Effector CD8-positive, alpha-beta T cell (primary cell): ENCODE measurements at places on chromosomes 13 and 19.

- no peak for DNase-seq
Observed at GRCh38 chr13:102261809-102262208, 140.0 kb downstream of the FGF14 start.

DNA sequence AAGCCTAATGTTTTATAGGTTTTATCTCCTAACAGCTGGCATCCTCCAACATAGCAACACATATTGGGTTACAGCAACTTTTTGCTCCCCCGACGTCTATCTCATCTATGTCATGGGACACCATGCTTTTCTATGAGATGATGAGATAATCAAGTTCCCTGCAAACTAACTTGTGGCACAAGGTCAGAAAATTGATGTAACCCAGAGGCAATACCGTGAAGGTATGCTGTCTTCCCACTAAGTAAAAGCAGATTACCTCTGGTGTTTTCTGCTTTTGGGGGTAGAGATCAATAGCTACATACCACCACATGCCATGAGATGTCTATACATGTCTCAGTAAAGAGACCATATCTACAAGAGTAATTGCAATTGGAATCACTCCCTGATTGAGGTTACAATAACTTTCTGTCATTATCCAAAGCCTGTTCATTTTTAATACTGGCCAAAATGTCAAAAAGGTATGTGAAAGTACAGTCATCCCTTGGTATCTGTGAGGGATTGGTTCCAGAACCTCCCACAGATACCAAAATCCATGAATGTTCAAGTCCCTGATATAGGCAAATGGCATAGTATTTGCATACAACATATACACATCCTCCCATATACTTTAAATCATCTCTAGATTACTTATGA, 131.3 kb downstream of the CYSLTR2 start:
- DNase-seq = no peak

GRCh38 chr13:111251646-111252445, 68.6 kb upstream of the TEX29 start:
- no peak for DNase-seq

DNA sequence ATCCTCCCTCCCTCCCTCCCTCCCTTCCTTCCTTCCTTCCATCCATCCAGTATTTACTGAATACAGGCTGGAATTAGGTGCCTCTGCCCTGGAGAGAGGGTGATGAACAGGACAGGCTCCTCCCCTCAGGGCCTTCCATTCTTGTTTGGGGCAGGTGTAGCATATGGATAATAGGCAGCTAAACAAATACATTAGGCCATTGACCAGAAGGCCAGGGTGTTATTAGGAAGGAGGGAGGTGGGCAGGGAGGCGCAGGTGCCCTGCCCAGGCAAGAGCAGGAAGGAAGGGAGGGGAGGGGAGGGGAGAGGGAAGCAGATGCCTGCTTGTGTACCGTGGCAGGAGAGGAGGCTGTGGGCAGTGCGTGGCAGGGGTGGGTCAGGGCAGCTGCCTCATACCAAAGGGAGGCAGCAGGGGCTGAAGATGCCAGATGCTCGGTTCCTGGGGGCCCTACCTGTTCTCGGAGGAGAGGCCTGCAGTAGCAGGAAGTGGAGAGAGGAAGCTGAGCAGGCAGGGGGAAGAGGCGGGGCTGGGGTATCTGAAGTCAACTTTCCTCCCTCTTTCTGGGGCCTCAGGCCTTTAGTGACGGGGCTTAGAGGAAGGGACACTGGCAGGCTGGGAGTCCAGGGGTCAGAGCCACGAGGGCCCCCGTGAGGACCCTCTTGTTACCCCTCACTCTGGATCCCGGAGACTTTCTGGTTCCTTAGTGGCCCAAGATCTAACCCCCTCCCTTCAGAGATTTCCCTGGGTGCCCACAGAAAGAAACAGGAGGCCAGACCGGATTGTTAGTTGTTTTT, at the start of gene RINL:
Gene RINL, minus strand, starts transcription at position 495 of the 794 bp plus-strand sequence. CDS start 1,533 bp downstream, outside the sequence.
- peak; percentile 41 for DNase-seq

DNA sequence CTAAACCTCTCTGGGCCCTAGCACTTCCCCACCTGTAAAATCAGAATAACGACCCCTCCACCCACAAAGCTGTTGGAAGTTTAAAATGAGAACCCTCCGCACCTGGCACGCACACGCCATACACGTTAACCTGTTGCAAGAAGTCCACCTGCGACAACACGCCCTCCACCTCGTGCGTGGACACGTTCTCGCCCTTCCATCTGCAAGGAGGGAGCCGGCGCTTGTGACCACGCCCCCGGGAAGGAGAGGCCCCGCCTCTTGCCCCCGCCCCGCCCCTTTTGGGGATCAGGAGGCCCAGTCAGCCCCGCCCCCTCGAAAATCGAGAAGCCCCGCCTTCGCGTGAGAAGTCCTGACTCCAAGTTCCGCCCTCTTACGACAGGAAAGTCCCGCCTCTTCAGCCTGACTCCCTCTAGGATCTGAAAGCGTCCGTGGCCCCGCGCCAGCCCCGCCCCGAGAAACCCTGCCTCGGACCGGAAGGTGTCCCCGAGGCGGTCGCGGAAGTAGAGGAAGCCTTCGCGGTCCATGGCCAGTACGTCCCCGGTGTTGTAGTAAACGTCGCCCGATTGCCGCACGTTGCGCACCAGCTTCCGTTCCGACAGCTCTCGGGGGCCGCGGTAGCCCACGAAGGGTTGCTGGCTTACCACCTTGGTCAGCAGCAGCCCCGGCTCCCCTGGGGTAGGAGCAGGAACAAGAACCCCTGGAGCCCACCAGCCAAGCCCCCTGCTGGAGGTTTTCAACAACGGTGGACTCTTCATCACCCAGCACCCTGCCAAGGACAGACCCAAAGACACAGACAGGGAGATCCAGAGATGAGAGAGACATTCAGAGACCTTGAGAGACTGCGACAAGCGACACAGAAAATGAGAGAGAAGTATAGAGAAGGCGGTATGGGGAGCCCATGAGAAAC, 12.5 kb downstream of the SLC27A5 start:
- peak; percentile 97 for DNase-seq

DNA sequence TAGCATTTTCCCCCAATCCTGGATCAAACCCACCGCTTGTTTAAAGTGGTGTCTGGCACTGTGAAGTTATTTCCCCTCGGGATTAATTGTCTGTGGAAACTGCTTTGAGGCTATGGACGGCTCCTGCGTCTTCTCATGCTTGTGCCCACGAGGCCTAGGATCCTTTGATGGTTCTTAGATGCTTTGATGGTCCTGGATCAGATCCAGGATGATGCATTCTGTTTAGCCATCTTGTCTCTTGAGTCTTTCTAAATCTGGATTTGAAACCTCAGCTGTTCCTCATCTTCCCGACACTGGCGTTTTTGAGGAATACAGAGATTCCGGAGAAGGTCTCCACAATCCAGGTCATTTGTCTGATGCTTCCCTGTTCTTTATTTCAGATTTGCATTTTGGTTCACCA, 36.1 kb upstream of the USP29 start:
- DNase-seq = no peak

- DNase-seq = no peak
Observed at GRCh38 chr19:14553042-14553938, 18.6 kb downstream of the NDUFB7 start.

- no peak for DNase-seq
Observed at GRCh38 chr13:110322126-110322827, 15.2 kb downstream of the COL4A2 start.
